ENCODE measurements at places on chromosomes 12 and 14.

DNA sequence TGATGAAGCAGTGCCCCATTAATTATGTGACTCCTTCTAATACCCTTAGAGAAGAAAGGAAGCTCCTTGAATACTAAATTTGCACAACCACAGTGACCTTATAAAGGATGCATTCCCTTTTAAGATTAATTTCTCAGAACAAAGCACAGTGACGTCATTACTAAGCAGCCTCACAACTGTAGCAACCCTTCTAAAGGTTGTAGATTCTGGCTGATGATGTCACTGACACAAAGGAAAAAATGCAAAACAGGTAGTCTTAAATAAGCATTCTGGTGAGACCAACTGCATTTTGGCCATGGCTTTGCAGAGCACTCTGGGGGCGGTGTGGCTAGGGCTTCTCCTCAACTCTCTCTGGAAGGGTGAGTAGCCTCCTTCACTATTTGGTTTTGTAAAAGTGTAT, 38.4 kb upstream of the OR4E1 start:
- no peak for DNase-seq

- no peak for DNase-seq
Measured at GRCh38 chr12:101666052-101666728, 31.2 kb upstream of the CHPT1 start.

GRCh38 chr12:69886109-69886508, 61.1 kb downstream of the MYRFL start:
- DNase-seq = no peak

DNA sequence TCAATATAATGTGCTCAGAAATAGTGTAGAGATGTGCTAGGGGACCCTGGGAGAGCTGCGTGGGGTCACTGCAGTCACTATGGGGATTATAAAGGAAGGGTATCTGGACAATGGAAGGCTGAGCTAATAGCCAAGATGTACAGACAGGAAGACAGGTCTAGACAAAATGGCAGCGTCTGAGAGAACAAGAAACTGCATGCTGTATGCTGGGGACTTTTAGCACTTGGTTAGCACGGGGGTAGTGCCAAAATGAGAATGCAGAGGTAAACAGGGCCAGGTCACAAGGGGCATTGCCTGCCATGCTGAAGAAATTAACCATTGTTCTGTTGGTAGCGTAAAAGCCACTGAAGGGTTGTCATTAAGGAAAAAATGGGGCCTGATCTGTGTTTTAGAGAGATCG, 308.2 kb downstream of the EMP1 start:
- no peak for DNase-seq

DNA sequence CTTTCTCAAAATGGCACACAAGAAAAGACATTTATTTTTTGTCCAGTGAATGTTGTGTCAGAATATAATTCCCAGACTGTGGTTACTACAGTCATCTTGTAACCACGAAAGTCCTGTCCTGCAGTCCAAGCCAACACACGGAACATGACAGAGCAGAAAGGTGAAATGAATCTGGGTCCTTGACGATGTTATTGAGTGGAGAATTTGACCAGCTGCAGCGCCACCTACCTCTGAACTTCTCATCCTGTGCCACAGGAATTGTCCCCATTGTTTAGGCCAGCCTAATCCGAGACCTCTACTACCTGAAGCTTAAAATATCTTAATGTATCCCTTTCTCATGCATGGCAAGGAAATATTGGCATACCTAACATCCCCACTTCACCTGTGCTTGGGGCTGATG, 64.1 kb upstream of the OTX2 start:
- no peak for DNase-seq
